ENCODE measurements at places on chromosomes 2 and 18.

- DNase-seq = no peak
Measured at GRCh38 chr2:10124538-10125045, 2.1 kb downstream of the RRM2 start.

- no peak for DNase-seq
Measured at GRCh38 chr2:74942263-74942662, 16.2 kb upstream of the POLE4 start.

DNA sequence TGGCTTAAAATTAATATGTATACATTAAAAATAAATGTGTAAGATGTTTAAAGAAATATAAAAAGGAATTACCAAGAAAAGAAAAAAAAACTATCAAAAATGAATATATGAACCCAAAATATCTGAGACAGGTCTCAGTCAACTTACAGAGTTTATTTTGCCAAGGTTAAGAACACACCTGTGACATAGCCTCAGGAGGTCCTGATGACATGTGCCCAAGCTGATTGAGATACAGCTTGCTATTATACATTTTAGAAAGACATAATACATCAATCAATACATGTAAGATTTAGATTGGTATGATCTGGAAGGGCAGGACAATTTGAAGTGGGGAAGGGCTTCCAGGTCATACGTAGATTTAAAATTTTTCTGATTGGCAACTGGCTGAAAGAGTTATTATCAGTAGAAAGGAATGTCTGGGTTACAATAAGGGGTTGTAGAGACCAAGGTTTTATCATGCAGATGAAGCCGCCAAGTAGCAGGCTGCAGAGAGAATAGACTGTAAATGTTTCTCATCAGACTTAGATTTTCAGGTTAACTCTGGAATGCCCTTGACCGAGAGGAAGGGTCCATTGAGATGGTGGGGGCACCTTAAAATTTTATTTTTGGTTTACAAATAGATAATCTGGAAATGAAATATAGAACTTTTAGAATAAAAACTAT, 74.7 kb downstream of the EXOC6B start:
- DNase-seq = no peak

DNA sequence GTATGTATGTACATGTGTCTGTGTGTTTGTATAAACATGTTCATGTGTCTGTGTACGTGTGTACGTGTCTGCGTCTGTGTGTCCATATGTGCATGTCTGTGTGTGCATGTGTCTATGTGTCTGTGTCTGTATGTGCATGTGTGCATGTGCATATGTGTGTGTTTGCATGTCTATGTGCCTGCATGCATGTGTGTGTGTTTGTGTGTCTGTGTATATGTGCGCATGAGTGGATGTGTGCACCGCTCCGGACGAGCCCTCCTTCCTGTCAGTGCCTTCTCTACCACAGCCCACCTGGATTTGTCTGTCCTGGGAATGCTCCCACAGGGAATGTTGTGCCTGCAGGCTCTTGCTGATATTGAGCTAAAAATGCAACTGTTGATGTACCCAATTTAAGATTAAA, 113.3 kb upstream of the EPC2 start:
- DNase-seq = no peak

- DNase-seq = no peak
Measured at GRCh38 chr2:217028128-217028527, 168.3 kb upstream of the TNP1 start.

- DNase-seq = no peak
Measured at GRCh38 chr2:71458413-71459083, 5.2 kb downstream of the DYSF start.

DNA sequence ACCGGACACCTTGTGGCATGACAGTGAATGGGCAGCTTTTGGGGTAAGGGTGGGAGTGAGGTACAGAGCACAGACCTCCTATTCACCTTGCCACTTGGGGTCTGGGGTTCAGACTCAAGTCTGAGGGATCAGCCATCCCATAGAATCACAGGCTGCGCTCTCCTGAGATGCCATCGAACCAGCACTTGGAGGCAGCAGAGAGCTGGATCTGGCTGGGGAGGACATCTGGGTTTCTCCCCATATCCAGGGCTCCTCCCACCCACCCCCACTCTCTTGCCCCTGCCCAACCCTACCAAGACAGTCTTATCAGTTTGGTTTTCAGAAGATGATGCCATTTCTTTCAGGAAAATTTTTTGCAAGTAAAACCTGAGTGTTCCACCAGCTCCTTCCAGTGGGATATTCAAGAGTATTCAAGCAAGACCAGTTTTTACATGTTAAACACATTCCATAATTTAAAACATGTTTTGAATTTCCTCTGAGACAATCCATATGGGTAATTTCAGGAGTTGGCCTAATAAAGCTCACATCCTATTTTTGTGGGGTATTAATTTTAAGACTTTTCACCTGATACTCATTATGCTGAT, 29.2 kb upstream of the TEX44 start:
- peak; percentile 67 for DNase-seq

DNA sequence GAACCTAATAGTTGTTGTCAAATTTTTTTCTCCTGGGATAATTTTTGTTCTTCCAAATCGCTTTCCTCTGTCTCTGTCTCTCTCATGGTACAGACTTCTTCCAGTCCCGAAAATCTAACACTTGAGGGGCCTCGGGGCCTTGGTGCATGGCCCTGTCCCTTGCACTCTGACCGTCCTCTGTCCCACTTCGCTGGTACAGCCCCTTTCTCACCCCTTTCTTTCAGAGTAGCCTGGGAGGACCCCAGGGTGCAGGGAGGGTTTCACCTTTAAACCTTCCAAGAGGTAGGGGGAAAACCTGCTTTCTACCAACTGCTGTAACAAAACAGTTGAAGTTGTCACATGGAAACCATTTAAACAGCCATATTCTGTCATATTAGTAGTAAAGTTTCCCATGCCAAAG, 22.2 kb upstream of the FAHD2A start:
- DNase-seq = no peak

GRCh38 chr2:218465987-218466633, 47.2 kb downstream of the VIL1 start:
- DNase-seq = peak; percentile 2

DNA sequence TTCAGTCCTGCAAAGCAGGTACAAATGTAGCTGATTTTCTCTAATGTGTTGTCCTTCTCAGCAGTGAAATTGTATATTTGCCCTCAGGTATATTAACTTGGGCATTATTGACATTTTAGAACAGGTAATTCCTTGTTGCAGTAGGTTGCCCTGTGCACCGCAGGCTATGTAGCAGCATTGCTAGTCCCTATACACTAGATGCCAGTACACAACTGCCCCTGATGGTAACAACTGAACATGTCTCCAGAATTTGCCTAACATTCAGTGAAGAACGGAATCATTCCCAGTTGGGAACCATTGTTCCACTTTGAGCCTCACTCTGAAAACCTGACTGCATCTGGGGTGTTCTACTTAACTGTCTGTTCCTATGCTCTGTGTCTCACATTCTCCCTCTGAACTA, 23.1 kb upstream of the TFPI start:
- no peak for DNase-seq

DNA sequence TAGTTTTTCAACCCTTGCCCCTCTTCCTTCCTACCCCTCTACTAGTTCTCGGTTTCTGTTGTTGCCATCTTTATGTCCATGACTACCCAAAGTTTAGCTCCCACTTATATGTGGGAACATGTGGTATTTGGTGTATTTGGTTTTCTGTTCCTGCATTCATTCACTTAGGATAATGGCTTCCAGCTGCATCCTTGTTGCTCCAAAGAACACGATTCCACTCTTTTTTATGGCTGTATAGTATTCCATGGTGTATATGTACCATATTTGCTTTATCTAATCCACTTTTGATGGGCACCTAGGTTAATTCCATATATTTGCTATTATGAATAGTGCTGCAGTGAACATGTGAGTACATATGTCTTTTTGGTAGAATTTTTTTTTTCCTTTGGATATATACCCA, 20.6 kb upstream of the DSC1 start:
- DNase-seq = no peak

DNA sequence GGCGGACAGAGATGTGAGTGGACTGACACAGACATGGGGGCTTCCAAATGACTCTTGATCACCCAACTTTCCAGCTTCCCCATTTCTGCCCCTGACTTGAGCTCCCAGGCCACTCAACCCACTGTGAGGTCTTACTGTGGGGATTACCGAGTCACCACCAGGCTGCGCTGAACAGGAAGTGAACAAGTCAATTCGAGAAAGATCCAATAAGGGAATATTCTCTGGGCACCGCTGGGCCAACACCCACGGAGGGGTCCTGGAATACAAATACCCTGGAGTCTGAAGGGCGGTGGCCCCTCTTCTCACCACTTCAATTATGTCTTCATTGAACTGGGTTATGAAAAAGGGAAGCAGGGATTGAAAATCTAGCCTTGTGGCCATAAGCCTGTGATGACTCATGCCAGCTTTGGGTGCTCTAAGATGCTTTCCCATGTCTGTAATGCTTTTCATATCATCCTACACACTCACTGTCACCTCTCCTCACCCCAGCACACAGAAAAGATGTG, 37.7 kb downstream of the BCL11A start:
- DNase-seq = no peak

GRCh38 chr2:108805782-108806181, 19.2 kb downstream of the CCDC138 start:
- no peak for DNase-seq

- no peak for DNase-seq
Measured at GRCh38 chr2:118791483-118791882, 56.0 kb downstream of the EN1 start.

DNA sequence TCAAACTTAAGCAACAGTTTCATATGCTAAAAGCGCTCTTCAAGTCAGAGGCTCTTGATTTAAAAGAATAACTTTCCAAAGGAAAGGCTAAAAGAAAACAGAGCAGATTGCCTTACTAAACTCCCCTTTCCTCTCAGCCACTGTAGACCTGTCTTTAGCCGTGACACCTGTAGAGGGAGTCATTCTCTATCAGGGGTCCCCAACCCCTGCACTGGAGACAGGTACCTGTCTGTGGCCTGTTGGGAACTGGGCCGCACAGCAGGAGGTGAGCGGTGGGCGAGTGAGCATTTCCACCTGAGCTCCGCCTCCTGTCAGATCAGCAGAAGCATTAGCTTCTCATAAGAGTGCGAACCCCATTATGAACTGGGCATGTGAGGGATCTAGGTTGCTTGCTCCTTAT, 9.6 kb downstream of the SLC14A1 start:
- DNase-seq = no peak

GRCh38 chr18:48090702-48091101, 160.2 kb upstream of the SMAD2 start:
- no peak for DNase-seq

- DNase-seq = no peak
Measured at GRCh38 chr2:177413703-177414102, 21.1 kb downstream of the AGPS start.

- DNase-seq = no peak
Measured at GRCh38 chr2:169080250-169081069, 11.1 kb downstream of the DHRS9 start.

DNA sequence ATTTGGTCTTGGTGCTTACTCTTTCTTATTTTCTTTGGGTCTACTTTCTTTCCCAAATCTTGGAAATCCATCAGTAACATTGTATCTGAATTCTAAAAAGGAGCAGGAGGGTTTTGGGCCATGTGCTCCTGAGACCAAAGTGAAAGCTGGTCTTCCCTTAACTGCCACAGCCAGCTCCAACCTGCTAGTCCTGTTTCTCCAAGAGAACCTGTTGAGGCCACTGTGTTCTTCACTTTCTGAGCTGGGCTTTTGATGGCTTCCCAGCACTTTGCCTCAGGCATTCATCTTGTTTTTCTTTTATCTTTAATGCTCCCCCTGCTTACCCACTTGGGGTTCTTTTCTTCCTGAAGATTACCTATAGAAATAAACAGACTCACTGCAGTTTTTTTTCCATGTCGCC, 53.3 kb downstream of the ARHGAP28 start:
- no peak for DNase-seq

Data from HuH-7 (cell line).